ENCODE measurements at places on chromosomes 2 and 18. TPM values are rescaled to one million over a fixed set of nuclear protein-coding genes. Genes with fewer than 3 reads are reported as not detected.

DNA sequence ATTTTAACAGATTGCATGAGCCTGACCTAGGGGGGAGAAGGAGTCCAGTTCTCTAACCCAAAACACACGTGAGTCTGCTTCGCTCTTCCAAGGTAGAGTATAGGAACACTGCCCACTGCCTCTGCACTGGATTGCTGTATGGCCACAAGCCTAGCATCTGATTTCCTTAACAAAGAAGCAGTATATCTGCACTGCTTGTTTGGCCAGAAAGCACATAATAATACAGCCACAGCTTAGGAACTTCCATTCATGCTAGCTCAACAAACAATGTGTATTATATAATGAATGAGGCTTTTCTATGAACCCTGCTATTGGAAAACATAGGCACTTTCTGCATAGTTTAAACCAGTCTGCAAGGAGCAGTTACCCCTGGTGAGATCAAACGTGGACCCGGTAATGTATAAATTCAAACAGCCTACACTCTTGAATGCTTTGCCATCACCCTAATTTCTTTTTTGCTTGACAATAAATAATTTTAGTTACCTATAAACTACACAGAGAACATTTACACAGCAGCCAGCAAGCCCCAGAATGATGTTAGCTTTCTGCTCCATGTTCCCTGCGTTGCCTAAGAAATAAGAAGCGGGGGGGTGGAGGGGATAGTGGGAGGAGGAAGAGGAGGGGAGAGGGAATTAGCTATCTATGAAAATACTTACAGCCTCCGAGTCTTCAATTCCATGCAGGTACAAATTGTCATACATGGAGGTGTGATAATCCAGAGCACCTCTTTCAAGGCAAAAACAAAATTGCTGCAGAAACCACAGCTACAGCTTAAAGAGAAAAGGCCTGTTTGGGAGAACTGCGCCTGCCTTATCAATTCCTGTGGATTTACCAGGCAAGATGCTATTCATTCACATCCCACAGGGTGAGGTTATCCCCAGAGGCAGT is 125.6 kb downstream of the CACNB4 start:
- no peak overlapping the region for H3K27ac ChIP-seq
- peaks cover 10% of the 10 kb centered on the region for H3K4me1 ChIP-seq
- no peaks in the 10 kb centered on the region for H3K27me3 ChIP-seq

GRCh38 chr2:151802315-151802714 is 25.9 kb downstream of the ARL5A start:
- H3K27ac ChIP-seq: no peak overlapping the region
- H3K27me3 ChIP-seq: no peaks in the 10 kb centered on the region
- peaks cover 36% of the 10 kb centered on the region for H3K36me3 ChIP-seq
- H3K4me3 ChIP-seq: no peak overlapping the region

The SLC5A7 gene
- total RNA-seq: not detected

DNA sequence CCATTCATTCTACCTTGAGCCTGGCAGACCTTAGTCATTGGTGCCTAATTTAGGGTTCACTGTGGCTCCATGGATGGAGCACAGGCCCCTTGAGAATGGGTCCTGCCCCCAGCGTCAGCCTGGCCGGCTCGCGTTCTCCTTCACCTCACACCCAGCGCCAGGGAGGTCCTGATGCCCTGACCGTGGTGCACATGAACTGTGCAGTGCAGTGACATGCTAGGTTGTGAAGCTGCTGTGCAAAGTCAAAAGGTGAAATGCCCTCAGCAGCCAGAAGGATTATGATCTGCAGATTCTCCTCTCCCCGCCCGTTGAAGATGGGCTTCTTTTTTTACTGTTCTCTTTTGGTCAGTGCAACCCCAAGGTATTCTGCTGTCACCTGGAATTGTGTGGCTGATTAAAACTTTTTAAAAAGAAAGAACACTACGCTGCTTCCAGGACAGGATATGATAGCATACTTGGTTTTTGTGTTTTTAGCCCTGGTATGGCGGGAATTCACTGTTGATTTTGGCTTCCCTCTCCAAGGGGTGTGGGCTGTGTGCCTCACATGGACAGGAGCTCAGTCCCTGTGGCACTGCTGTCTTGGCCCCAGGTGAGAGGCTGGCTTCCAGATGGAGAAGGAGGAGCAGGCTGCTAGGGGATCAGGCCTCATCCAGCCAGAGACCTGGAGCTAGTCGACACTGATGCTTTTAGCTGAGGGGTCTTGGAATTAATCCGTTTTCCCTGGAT is 49.4 kb upstream of the MCFD2 start:
- peaks cover 14% of the 10 kb centered on the region for H3K36me3 ChIP-seq
- no peak overlapping the region for H3K4me3 ChIP-seq
- H3K4me1 ChIP-seq: peaks cover 57% of the 10 kb centered on the region
- peak overlapping the region; percentile 43 for H3K27ac ChIP-seq

All from suprapubic skin (tissue), 4 donors.